ENCODE measurements at places on chromosomes 11 and 22.
A peak's percentile ranks its signal among the peaks of the same experiment; 100 is the strongest.

- no peaks in the 10 kb centered on the region for H3K4me1 ChIP-seq
- H3K27me3 ChIP-seq = peaks cover 15% of the 10 kb centered on the region
- no peak for DNase-seq
- H3K36me3 ChIP-seq = no peaks in the 10 kb centered on the region
These were observed 193.6 kb downstream of the BUD13 start for GRCh38 chr11:116579031-116579653.

DNA sequence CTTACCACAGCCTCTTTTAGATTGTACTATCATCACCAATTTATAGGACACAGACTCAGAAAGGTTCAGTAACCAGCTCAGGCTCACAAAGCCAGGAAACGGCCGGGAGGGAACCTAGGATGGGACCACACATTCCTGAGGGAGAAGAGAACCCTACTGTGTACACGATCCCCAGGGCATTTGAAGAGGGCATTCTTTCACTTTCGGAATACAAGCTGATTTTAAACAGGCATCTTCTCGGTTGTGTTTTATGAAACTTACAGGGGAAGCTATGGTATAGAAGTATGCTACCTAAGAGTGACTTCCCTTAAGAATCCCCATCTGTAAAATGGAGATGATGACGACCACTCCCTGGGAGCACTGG lies 19.0 kb downstream of the SMCO4 start:
- H3K27me3 ChIP-seq = no peaks in the 10 kb centered on the region
- peak overlapping the region; percentile 27 for H3K27ac ChIP-seq
- peaks cover 52% of the 10 kb centered on the region for H3K4me1 ChIP-seq
- no peak for DNase-seq
- no peaks in the 10 kb centered on the region for H3K36me3 ChIP-seq

DNA sequence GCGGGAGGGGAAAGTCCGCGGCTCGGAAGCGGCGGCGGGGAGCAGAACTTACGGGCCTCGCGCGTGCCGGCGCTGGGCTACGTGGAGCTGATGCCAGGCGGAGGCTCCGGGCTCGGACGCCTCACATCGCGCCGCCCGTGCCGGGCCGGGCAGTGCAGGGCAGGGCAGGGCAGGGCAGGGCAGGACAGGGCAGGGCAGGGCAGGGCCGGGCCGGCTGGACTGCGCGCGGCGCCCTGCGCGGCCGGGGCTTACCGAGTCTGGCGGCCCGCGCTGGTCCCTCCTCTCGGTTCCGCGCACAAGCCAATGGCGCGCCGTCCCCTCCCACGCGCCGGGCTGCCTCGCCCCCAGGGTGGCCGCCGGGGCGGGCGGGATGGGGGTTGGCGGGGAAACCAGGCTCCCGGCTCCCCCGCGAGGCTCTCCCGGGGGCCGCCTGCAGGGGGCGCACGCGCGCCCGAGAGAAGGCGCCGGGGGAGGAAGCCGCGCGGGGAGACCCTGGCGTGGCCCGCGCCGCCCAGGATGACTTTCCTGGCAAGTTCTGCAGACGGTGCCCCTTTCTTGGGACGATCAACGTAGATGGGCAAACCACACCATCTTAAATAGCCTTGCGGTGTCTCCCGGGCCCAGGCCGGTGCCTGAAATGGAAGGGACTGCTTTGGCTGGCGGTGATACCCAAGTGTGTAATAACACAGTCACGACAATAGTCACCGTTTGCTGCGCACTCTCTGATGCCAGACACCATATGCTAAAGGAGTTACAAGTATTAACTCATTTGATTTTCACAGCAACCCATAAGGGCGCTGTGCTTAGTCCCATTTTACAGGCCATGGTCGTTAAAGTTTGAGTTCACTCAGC lies at the start of gene TP53I11:
TSS of gene TP53I11 (minus strand) at position 259 of the 852 bp plus-strand sequence. CDS start 12,548 bp downstream, outside the sequence.
- peaks cover 39% of the 10 kb centered on the region for H3K4me1 ChIP-seq
- peak within 1 kb of the TSS; percentile 55 for H3K27ac ChIP-seq
- peak within 1 kb of the TSS; percentile 87 for H3K4me3 ChIP-seq
- H3K27me3 ChIP-seq = peaks cover 3% of the 10 kb centered on the region
- no peaks in the 10 kb centered on the region for H3K36me3 ChIP-seq

- H3K36me3 ChIP-seq = peaks cover 8% of the 10 kb centered on the region
- peak; percentile 84 for DNase-seq
- peaks cover 62% of the 10 kb centered on the region for H3K4me1 ChIP-seq
- H3K27ac ChIP-seq = peak overlapping the region; percentile 91
- no peaks in the 10 kb centered on the region for H3K27me3 ChIP-seq
- H3K4me3 ChIP-seq = peak overlapping the region; percentile 75
These were observed 1.4 kb downstream of the TMEM109 start for GRCh38 chr11:60915248-60915914.

DNA sequence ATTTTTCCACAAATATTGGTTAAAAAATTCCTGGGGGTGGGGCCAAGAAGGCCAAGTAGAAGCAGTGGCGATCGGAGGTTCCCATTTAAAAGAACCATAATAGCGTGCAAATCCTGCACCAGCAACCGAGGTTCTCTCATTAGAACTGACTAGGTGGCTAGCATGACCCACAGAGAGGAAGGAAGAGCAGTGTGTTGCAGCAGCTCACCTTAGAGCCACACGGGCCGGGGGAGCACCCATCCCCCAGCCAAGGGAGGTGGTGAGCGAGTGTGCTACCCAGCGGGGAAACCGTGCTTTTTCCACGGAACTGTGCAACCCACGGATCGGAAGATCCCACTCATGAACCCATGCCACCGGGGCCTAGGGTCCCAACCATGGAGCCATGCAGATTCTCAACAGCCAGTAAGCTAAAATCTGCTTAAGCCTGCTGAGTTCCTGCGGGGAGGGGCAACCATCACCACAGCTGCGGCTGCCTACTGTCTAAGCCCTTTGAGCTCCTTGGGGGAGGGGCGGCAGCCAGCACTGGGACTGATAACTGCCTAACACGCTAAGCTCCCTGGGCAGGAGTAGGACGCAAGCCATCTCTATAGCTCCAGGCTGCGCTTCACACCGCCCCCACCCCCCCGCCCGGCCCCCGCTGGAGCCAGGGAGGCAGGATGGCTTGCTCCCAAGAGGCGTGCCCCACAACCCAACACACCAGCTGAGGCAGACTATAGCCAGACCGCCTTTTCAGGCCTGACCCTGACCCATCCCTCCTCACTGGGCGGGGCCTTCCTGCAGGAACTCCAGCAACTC lies 21.0 kb upstream of the HTATIP2 start:
- H3K4me3 ChIP-seq = no peak overlapping the region
- peaks cover 11% of the 10 kb centered on the region for H3K27me3 ChIP-seq
- H3K36me3 ChIP-seq = no peaks in the 10 kb centered on the region
- no peak overlapping the region for H3K27ac ChIP-seq
- H3K4me1 ChIP-seq = no peaks in the 10 kb centered on the region
- peak; percentile 25 for DNase-seq

- H3K4me1 ChIP-seq = peaks cover 38% of the 10 kb centered on the region
- H3K27me3 ChIP-seq = no peaks in the 10 kb centered on the region
- no peaks in the 10 kb centered on the region for H3K36me3 ChIP-seq
- peak overlapping the region; percentile 5 for H3K4me3 ChIP-seq
These were observed 16.2 kb downstream of the CAPN5 start for GRCh38 chr11:77082838-77083565.

DNA sequence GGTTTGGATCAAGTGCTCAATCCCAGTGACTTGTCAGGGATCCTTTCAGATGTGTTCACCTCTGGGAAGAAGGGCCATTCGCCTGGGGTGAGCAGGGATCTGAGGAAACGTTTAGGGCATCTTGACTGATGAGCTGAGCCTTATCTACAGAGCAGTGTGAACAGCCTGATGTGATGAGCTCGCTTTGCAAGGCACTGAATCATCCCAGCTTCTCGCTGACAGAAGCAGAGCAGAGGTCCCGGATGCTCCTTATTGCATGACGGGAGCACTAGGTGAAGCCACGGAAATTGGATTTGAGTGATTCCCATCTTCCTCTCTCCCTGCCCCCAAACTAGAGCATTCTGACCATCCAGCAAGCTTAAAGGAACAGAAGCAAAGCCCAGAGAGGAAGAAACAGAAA lies 46.5 kb downstream of the SEZ6L start:
- H3K4me1 ChIP-seq = no peaks in the 10 kb centered on the region
- no peak overlapping the region for H3K27ac ChIP-seq
- H3K4me3 ChIP-seq = no peak overlapping the region

GRCh38 chr11:83175815-83176214 lies 17.7 kb upstream of the ANKRD42 start:
- H3K4me1 ChIP-seq = peaks cover 27% of the 10 kb centered on the region
- peaks cover 73% of the 10 kb centered on the region for H3K36me3 ChIP-seq
- no peaks in the 10 kb centered on the region for H3K27me3 ChIP-seq
- no peak overlapping the region for H3K27ac ChIP-seq

DNA sequence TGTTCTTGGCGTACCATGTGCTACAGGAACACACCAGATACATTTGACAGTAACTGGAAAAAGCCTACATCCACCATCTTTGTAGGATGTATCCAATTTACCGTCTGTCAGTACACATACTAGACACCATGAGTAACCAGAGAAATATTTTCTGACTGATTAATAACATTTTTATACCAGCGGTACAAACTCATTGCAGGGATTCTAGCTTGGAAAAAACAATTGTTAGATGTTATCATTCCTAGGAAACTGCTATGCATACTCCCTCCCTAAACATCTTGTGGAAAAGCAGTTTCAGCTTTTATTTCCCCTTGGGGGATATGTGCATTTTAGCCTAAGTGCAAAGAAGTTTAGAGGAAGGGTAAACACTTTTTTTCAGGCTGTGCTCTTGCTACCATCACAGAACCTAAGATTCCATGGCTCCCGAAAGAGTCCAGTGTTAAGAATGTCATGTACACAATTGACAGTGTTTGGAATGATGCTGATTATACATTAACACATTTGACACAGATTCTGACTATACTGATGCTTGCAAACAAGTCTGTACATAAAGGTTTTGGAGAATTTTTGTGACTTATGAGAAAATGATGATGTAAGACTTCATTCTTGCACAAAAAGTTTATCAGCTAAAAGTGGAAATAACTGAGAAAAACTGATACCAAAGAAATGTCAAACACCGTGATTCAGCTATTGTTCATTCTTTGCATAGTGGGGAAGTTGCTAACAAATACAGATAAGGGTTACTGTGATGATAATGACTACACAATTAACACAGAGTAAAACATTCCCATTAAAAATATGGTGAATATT lies 23.7 kb downstream of the NCF4 start:
- H3K27ac ChIP-seq = no peak overlapping the region
- H3K4me1 ChIP-seq = no peaks in the 10 kb centered on the region
- H3K4me3 ChIP-seq = no peak overlapping the region
- H3K36me3 ChIP-seq = no peaks in the 10 kb centered on the region
- DNase-seq = no peak
- no peaks in the 10 kb centered on the region for H3K27me3 ChIP-seq

- H3K4me1 ChIP-seq = no peaks in the 10 kb centered on the region
- no peak overlapping the region for H3K27ac ChIP-seq
- no peak overlapping the region for H3K4me3 ChIP-seq
- H3K36me3 ChIP-seq = no peaks in the 10 kb centered on the region
- H3K27me3 ChIP-seq = no peaks in the 10 kb centered on the region
These were observed 210.6 kb downstream of the NTM start for GRCh38 chr11:131581046-131581445.

DNA sequence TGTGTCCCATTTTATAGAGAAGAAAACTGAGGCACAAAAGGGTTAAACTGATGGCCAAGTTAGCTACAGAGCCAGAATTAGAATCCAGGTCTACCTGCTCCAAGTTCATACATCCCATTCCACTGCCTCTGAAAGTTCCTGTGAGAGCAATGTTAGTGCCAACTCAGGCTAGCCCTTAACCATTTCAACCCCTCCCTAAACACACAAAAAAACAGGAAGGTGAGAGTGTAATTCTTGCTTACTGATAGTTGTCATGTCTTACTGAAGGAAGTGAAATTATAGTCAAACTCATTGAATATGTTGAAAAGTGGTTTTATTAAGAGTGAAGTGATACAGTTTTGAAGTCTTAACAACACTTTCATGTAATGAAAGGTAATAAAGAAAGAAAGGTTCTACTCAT lies 2.9 kb upstream of the E2F8 start:
- H3K4me3 ChIP-seq = no peak overlapping the region
- H3K4me1 ChIP-seq = peaks cover 28% of the 10 kb centered on the region
- peaks cover 16% of the 10 kb centered on the region for H3K27me3 ChIP-seq
- no peak for DNase-seq

- H3K27me3 ChIP-seq = no peaks in the 10 kb centered on the region
- no peak overlapping the region for H3K27ac ChIP-seq
- peak overlapping the region; percentile 49 for H3K4me3 ChIP-seq
- peak; percentile 47 for DNase-seq
- peaks cover 46% of the 10 kb centered on the region for H3K4me1 ChIP-seq
- H3K36me3 ChIP-seq = peaks cover 44% of the 10 kb centered on the region
These were observed 1.0 kb downstream of the PCNX3 start for GRCh38 chr11:65616575-65617001.

Data from natural killer cell (primary cell).